SK-MEL-5 (cell line): ENCODE measurements at places on chromosomes 2 and 18. TPM values are rescaled to one million over a fixed set of nuclear protein-coding genes. Genes with fewer than 3 reads are reported as not detected.

Gene FRZB
- total RNA-seq: not detected in 2 replicates

Gene MYO7B
- total RNA-seq: not detected in 2 replicates

Gene SERPINB4
- not detected in 2 replicates for total RNA-seq

DNA sequence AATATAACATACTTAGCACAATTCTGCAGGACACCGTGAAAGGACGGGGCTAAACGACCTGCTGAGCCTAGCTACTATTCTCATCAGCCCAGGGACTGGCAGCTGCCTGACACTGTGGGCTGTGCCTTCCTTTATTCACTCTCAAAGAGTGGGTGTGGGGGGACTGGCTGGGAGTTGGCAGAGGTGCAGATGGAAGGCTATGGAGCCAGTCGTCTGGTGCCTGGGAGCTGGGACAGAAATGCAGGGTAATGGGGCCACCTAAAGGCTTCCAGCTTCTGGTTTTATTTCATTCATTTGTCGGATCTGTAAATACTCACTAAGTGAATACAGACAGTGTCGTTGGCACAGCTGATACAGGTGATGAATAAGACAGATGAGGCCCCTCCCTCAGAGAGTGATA is 56.0 kb upstream of the NFU1 start:
- DNase-seq: no peak

DNA sequence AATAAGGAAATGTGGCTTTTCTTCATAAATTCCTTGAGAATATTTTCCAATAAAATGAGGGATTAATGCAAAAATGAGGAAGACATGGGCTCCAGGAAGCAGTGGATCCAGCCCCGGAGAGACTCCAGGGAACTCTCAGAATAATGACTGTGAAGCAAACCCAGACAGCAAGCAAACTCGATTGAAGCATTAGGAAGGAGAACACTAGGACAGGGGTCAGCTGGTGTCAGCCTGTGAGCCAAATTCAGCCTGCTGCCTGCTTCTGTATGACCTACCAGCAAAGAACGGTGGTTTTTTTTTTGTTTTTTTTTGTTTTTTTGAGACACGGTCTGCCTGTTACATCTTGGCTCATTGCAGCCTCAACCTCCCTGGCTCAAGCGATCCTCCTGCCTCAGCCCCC is 274.3 kb upstream of the FBXO11 start:
- no peak for DNase-seq

GRCh38 chr18:27860701-27861107 is 316.2 kb downstream of the CDH2 start:
- DNase-seq: peak; percentile 2

- DNase-seq: peak; percentile 39
Measured at GRCh38 chr2:18836436-18836835, 247.1 kb upstream of the NT5C1B start.

DNA sequence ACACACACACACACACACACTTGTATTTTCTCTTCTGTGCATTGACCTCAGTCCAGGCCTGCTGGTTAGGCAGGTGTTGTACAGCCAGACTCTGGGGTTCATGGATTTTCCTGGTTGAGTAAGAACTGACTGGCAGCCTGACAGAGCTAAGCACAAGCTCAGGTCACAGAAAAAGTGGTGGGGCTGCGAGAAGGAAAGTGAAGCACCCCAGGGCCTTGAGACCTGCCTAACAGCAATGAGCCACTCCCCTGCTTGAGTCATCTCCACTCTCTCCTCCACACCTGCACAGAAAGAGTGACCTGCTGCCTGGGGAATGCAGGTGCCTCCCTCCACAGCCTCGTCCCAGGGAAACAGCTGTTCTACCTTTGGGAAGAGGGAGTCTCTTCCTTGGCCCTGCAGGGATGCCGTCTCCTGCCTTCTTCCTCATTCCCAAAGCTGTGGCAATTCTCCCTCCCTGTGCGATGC is 91.4 kb upstream of the LGALSL start:
- no peak for DNase-seq

DNA sequence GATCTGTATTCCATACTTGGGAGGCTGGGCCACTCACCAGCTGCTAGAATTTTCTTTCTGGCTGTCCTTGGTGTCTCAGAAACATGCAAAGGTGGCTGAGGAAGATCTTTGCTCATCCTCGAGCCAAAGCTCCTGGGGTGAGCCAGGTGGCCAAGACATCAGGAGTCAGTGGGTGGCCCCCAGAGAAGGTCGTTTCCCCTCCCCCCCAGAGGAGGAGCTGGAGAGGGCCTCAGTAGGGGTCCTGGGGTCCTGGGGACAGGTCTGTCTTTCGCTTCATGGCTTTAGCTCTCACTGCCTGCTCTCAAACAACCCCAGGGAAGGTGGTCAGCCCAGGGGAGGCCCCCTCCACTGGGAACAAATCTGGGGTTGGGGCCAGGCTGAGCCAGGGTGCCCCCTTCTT is 13.6 kb downstream of the KCNK3 start:
- no peak for DNase-seq

DNA sequence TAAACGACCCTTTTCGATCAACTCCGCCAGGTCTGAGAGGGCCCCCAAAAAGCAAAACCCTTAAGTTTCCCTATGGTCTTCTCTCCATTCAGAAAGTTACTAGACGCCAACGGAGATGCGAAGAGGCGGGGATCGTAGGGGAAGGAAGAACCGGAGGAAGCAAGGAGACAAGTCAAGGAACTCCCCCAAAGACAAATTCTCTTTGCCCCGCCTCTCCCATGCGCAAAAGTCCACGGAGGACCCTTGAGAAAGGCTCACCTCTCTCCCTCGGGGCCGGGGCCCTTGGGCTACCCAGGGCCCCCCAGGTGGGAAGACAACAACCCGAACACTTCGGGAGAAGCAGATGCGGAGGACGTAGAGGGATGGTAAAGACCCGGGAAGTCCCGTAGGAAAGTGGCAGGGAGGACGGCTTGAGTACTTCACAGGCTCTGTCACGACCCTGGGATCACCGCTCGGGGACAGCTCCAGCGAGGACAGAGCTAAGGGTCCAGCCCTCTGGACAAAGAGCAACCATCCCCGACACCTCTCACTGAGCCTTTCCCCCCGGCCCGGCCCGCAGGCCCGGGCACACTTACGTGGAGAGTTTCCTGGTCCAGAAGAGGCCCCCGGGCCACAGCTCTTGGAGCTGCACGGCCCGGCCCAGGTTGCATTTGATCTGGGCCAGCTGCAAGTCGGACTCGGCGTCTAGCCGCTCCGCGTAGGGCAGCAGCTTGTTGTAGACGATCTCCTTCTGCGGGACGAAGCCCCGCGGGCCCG is 647 bp downstream of the PSME4 start:
- DNase-seq: peak; percentile 45

DNA sequence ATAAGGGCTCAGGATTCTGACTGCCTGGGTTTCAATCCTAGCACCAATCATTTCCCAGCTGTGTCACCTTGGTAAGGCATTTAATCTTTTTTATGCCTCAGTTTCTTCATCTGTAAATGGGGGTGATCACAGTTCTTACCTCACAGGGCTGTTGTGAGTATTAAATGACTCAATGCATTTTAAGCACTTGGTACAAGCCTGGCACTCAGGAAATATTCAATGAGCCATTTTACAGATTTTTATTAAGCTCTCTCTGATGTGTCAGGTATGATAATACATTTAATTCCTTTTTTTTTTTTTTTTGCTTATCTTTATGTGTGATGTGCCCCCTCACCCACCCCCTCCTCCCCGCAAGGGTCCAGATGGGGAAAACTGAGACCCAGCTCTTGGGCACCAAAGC is 12.0 kb downstream of the SPEG start:
- DNase-seq: no peak

DNA sequence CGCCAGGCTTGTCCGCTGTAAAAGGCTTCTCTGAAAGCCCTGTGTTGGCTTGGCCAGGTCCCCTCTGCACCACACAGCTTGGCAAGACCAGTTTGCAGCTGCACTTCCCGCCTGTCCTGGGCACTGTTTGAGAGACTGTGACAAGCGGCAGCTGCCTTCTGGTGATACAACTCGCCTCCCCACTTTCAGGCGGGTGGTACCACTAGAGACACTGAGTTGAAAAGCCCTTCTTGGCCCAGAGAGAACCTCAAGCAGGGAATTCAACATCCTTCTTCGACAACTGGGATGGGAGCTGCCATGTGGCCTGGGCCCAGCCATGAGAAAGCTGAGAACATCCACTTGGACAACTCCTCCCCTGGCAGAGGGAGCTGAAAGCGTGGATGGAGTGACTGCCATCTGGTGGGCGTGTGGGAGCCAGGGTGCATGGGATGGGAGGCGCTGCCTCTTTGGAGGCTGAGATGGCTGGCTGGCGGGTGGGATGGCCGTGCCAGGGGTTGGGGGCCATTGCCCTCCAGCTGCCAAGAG is 125.5 kb upstream of the REV1 start:
- peak; percentile 24 for DNase-seq

DNA sequence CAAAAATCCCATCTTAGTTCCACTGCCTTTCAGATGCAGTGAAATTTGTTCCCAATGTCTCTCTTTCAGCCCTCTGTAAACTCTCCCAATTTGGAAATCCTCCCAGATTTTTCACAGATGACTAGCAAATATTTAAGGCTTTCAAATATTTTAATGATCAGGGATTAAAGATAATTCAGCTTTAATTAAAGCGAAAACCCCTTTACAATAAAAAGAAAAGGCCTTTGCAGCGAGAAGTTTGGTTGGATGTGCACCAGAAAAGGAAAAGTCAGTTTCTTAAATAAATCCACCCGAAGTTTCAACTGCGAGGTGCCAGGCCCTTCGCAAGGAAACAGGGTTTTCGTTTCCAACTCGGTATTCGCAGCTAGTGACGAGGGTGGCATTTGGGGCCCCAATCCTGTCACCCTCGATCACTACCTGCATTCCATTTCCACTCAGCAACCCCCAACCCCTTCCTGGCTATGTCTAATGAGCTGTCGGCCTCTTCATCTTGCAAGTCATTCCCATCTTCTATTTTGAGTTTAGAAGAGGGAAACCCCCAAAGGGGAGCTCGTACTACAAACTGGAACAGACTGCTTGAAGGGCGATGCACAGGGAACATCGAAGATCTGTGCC is 1.5 kb downstream of the RAX start:
- no peak for DNase-seq

- no peak for DNase-seq
Measured at GRCh38 chr18:10217211-10217610, 237.2 kb upstream of the APCDD1 start.

DNA sequence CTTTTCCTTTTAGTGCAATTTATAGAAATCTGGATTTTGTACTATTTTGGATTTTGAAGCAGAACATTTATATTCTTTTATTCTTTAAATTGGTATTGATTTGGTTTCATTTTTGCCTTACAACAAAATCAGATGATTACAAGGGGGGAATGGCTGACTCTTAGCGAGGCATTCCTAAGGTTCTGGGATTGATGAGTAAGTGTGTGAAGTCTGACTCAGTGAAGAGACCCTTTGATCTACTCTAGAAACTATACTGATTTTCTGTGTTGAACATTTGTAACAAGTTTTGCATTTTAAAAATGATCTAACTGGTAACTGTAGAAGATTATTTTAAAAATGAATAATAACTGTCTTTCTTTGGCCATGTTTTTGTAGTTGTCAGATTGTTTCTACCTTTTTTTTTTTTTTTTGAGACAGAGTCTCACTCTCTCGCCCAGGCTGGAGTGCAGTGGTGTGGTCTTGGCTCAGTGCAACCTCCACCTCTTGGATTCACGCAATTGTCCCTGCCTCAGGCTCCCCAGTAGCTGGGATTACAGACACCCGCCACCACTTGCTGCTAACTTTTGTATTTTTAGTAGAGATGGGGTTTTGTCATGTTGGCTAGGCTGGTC is 48.7 kb downstream of the TTC39C start:
- DNase-seq: no peak

DNA sequence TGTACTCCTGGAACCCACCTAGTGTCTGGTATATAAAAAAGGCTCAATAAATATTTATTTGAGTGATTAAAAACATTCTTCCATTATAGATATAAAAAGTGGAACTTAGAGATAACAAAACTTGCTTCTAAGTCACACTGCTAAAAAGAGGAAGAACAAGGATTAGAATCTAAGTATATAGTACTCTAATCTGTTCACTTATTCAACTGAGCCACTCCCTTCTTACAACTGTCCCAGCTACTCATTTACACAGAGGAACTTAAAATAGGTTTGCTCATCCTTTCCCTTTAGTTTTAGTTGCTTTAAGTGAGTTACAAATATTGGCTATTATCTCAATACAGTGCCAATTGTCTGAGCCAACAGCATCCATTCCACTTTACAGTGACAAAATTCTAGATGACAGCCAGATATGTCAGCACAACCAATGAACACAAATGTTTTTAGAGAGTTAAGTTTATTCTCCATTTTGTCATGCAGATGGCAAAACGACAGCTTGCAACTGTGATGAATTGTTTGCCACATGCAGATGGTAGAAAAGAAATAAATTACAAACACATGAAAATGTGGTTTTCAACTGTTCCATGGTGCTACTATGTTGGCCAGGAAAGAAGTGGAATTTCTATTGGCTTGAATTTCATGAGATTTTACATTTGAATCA is 280.7 kb upstream of the ZC3H15 start:
- no peak for DNase-seq

GRCh38 chr2:240956171-240956934 is 42.1 kb upstream of the SNED1 start:
- DNase-seq: no peak

- no peak for DNase-seq
Measured at GRCh38 chr18:69680123-69680522, 267.6 kb downstream of the CD226 start.

DNA sequence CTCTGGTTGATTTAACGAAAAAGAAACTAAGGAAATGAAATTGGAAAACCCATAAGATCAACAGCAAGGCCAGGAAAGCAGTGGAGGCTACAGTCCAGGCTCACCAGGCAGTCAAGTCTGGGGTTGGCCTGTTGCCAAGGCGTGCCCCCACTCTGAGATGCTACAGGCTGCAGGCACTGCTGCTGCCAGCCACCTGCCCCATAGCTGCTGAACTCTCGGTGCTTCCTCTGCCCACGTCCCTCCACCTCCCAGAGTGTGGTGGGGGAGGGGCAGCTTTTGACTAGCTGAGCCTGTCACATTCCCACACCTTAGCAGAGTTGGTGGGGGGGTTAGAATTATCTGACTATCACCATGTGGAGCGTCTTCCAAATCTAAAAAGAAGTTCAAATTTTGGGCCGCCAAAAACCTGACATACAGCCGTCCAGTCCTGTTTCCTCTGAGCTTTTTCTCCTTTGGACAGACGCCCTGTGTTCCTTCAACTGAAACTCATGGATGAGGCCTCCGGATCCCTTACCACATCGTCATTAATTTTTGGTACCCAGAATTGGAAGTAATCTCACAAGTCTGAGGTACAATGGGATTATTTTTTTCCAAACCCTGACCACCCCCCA is 3.9 kb upstream of the SH3RF3 start:
- DNase-seq: no peak

GRCh38 chr18:48803518-48803917 is 147.2 kb downstream of the SMAD7 start:
- no peak for DNase-seq

GRCh38 chr2:42843131-42843530 is 50.7 kb upstream of the HAAO start:
- no peak for DNase-seq

DNA sequence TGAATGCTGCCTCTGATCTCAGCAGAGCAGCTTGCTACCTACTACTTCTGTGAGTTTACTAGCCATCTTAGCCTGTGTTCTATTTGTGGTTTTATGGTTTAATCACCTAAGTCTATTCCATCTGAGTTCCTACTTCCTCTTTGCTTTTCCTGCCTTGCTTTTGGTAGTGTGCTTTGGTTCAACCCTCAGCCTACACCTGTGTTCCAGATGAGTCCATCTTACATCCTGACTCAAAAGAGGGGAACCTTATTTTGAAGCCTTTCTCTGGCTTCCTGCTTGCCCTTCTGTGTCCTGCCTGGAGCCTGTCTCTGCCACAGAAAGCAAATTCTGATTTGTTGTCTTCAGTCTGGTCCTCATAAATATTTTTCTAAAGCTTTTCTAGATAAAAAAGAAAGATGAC is 530.3 kb upstream of the MEX3C start:
- DNase-seq: no peak
